Stimulated activated CD8-positive, alpha-beta memory T cell treated with anti-CD3 and anti-CD28 coated beads, Interleukin-7, amount 100 ng/mL, for 24 hours (primary cell): ENCODE measurements at places on chromosomes 16 and 17.
A peak's percentile ranks its signal among the peaks of the same experiment; 100 is the strongest.

DNA sequence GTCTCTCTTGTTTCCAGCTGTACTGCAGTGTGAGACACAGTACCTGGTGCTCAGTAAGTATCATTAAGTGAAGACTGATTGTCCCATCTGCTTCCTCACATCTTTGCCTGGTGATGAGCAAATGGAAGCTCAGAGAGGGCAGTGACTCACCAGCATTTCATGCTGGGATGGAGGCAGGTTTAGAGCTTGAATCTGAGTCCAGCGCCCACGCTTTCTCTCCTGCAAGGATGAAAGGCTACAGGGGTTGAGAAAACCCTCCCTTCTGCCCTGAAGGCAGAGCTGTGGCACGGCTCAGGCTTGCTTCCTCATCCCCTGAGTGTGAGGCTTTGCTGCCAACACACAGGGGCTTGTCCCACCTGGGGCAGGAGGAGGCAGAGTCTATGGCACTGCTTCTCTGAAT is 1.5 kb upstream of the RNF112 start:
- DNase-seq: no peak

GRCh38 chr17:14747603-14747950 is 446.7 kb downstream of the HS3ST3B1 start:
- no peak for DNase-seq

DNA sequence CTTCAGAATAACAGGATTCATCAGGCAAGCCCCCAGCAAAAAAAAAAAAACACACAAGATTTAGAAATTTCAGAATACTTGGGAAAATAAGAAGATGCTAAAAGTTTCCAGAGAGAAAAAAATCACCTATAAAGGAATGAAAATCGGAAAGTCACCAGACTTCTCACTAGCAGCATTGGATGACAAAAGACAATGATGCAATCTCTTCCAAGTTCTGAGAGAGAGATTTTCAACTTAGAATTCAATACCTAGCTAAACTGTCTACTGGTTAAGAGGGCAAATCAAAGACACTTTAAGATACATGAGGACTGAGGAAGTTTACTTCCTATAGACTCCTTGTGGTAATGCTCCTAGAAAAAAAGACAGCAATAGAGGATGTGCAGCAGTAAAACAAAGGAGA is 23.9 kb upstream of the TNS4 start:
- DNase-seq: no peak

GRCh38 chr17:2056206-2057174 is 1.6 kb downstream of the HIC1 start:
- DNase-seq: no peak

DNA sequence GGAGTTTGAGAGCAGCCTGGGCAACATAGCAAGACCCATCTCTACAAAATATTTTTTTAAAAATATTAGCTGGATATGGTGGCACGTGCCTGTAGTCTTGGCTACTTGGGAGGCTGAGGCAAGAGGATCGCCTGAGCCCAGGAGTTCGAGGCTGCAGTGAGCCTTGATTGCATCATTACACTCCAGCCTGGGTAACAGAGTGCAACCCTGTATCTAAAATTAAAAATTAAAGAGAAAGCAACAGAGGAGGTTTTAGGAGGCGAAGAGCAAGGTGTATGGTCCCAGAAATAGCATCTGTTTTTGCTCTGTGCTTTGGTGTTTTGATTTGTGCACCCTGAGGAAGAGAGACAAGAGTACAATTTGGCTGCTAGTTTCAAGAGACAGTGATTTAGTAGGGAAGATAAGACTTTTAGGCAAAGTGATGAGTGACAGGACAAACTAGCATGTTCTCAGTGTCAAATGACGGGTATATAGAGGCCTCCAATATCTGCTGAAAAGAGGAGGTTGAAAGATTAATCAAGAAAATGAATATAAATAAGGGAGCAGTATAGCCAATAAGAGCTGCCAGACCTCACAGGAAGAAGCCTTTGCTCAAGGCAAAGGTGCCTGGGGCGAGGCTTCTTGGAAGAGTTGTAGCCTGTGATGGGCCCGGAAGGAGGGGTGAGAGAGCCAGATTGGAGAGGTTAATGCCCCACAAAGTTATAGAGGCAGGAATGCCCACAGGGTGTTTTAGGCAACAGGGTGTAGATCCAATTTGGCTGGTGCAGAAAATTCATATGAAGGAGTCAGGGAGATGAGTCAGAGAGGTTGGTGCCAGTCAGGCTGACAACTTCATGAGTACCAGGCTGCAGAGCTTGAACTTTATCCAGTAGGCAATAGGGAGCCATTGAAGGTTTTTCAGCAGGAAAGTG is 11.4 kb downstream of the HLF start:
- no peak for DNase-seq

GRCh38 chr17:68886401-68886800 is 68.8 kb downstream of the ABCA8 start:
- DNase-seq: no peak

DNA sequence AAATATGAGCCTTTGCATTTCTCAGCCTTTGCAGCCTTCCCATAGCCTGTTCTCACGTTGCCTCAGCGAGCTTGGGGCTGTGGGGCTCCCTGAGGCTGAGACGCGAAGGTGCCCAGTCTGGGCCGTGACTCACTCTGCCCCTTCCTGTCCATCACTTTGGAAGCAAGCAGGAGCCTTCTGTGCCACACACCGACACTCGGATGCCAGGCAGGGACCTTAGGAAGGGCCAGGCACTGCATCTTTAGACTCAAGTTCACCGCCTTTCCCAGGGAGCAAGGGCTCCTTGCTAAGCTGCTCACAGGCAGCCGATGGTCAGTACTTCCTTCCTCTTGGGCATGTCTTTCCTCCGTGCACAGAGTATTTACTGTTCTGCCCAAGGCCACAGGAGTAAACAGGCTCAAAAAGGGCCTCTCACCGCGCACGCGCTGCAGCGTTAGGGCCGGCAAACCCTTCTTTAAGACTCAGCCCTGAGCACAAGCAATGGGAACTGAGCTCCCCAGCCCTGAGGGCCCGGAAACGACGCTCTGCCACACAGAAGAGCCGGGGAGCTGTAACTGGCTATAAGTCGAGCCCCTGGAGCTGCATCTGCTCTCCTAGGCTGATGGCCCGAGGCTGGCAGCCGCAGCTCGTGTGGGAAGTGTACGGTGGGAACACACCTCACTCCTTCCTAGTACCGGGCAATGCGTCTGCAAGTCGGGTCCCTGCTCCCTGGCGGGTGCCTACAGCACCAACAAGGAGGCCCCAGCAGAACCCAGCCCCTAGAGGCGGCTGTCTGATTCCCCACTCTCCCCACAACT is 7.2 kb downstream of the TIMM22 start:
- no peak for DNase-seq

DNA sequence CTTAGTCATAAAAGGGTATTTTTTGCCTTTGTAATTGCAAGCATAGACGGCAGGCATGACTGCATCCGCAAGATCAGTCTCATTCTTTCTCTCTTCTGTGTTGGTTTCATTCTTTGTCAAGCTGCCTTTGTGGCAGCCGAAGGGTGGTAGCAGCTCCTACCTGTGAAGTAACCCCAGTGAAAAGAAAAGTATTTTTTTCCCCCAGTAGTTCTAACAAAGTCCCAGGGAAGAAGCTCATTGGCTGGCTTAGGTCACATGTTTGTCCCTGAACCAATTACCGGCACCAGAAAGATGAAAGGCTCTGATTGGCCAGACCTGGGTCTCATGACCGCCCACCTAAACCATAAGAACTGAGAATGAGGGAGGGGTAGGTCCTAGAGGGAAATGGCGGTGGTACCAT is 110.7 kb downstream of the RAP1GAP2 start:
- DNase-seq: peak; percentile 8

- DNase-seq: no peak
Observed at GRCh38 chr17:36864827-36865430, 72.3 kb upstream of the LHX1 start.

DNA sequence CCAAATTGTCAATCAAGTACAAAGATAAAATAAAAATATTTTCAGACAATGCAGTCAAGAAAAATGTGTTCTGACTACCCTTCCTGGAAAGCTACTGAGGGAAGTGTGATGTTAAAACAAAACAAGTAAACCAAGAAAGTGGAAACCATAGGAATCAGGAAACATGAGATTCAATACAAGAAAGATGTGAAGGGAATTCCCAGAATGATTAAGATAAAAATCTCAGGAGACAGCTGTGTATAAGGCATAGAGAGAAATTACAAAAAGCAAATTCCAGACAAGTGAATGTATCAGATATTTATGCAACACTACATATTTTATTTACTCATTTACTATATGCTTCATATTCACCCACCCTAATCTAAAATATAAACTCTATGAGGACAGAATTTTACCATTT is 32.2 kb downstream of the TRIM37 start:
- DNase-seq: no peak

- DNase-seq: no peak
Observed at GRCh38 chr17:68394608-68395331, 62.5 kb downstream of the WIPI1 start.
